ENCODE measurements at places on chromosomes 1 and 21. TPM values are rescaled to one million over a fixed set of nuclear protein-coding genes. Genes with fewer than 3 reads are reported as not detected.

The IFT25 gene
- 58.5 TPM for total RNA-seq

The RASAL2 gene
- total RNA-seq = 29.7 TPM

The EPHA2 gene
- total RNA-seq = 114 TPM

The TFF2 gene
- not detected for total RNA-seq

The CROCC gene
- total RNA-seq = 14.3 TPM

The KCNK2 gene
- 5.0 TPM for total RNA-seq

The LRRN2 gene
- total RNA-seq = 0.07 TPM
